ENCODE measurements at places on chromosomes 5 and 9. TPM values are rescaled to one million over a fixed set of nuclear protein-coding genes. Genes with fewer than 3 reads are reported as not detected.

The NDUFA8 gene
- 37.0 TPM for total RNA-seq

The CER1 gene
- not detected for total RNA-seq

DNA sequence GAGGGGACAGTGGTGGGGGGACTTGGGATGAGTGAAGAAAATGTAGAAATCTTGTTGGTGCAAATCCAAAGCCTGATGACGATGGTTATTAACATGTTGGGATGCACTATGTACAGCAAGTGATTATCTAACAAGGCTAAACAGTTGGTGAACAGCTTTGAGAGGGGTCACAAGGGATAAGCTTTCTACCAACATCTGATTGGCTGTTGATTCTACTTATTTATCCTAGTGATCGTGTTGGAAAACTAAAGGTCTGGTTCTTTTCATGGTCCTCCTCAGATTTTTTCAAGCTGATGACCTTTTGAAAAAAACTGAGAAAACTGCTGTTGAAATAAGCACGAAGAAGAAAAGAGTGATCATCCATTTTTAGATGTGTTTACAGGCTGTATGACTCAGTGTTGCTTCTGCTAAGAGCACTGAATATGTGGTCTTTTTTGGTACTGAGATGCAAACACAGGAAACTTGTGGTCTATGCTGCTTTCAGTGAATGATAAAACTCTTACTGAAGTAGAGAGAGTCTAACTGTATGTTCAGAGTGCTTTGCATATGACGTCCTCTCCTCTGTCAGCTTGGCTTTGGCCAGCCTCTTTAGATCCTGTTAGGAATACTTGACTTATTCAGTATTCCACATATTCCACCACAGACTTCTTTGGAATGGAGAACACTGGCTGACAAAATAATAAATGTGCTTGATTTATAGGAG is 174.8 kb downstream of the SLF1 start:
- DNase-seq, result peak; percentile 32

- no peak for DNase-seq
Measured at GRCh38 chr9:85738509-85738908, 3.2 kb downstream of the AGTPBP1 start.

DNA sequence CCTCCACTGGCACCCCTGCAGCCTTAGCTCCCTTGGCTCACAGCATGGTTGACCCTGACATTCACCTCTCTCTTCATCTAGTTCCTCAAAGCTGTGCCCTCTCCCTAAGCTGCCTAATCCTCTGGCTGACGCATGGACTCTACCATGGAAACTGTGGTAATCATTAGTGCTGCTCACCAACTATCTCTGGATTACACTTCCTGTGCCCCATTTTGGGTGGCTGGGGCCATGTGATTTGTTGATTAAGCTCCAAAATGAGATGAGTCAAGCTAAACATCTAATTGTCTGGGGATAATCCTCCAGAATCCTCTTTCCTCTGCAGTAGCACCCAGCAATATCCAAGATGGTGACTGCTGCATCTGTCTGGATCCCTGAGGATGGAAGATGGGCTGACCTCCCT is 264.4 kb downstream of the SH3GL2 start:
- no peak for DNase-seq
